ENCODE measurements at places on chromosomes 12 and 14.

- DNase-seq = no peak
These were observed 10.0 kb downstream of the WNT1 start for GRCh38 chr12:48988030-48988649.

DNA sequence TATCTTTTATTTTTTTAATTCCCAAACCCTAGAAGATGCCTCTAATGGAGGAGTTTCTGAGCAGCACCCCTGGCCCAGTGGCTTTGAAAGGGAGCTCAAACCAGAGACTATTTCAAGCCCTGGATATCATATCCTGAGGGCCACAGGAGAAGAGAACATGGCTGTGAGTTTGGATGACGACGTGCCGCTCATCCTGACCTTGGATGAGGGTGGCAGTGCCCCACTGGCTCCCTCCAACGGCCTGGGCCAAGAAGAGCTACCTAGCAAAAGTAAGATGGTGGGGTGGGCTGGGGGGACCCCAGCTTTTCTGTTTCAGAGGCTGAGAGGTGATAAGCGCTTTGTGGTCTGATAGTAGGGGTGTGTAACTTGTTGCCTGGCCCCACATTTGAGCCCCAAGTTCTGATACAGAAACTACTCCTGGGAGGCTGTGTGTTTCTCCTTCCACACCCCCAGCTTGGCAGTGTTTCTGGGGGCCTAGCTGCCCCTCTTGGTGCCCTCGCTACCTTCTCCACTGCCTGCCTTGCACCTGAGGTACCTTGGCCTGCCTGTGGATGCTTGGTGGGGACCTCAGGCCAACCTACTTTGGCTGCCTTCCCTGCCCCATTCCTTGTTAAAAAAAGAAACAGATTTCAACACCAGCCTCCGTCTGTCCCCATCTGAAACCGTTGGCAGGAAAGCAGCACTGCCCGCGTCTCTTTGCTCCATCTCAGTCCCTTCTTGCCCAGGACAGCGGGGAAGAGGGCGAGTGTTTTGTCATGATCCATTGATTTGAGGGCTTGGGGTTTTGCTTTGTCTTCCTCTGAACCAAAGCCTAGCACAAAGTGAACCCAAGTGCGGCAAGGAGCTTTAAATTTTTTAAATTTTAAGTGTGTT is 5.7 kb downstream of the TPCN1 start:
- DNase-seq = no peak

GRCh38 chr14:71907793-71908515 is 24.3 kb upstream of the RGS6 start:
- no peak for DNase-seq

DNA sequence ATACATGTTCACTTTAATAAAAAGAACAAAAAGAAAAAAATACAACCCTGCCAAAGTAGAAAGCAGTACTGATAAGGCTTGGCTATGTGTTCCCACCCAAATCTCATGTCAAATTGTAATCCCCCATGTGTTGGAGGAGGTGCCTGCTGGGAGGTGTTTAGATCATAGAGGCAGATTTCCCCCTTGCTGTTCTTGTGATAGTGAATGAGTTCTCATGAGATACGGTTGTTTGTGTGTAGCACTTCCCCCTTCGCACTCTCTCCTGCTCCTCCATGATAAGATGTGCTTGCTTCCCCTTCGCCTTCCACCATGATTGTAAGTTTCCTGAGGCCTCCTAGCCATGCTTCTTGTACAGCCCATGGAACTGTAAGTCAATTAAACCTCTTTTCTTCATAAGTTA is 59.9 kb downstream of the USP15 start:
- DNase-seq = no peak

DNA sequence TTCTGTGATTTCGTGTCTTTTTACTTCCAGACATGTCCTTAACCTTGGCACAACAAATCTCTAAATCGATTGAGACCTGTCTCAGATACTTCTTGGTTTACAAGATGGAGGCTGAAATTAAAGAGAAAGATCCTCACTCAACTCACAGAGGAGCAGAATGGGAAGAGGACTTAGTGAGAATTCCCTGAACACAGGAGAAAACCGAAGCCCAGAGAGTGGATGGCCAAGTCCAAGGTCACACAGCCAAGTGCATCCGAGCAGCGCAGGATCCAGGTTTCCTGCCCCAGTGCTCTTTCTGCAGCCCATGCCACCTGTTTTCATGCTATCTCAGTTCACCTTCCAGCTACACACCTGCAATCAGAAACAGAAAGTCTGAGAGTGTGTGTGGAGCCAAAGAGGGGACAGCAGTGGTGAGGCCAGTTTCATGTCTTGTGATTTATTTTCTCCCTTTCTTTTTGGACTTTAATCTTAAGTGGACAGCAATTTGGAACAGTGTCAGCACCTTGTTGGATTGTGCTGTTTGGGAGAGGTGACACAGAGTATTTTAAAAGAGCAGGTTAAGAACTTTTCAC is 22.9 kb upstream of the TCL1B start:
- no peak for DNase-seq

DNA sequence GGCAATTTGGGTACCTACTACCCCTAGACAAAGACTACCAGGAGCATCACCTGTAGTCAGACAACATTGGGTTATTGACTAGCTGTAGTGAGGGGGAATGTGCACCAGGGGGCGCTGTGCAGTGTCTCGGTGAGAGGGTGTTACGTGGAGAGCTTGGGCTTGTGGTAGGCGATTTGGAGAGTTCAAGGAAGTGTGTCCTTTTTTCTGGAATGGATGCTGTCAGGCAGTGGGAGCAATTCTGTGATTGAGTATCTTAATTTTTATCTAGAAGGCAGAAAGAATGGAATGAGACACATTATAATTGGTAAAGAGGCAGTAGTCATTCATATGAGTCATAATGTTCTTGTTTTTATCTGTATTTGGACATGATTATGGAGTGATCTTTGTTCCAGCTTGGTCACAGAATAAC is 187.7 kb downstream of the GALC start:
- no peak for DNase-seq

- DNase-seq = peak; percentile 76
These were observed 114.1 kb downstream of the RFLNA start for GRCh38 chr12:124408822-124409517.

GRCh38 chr14:101118233-101118632 is 214.7 kb upstream of the RTL1 start:
- no peak for DNase-seq

- no peak for DNase-seq
These were observed 10.1 kb downstream of the TMEM179 start for GRCh38 chr14:104594310-104595046.

GRCh38 chr14:52325126-52325525 is 11.0 kb downstream of the PTGER2 start:
- no peak for DNase-seq

DNA sequence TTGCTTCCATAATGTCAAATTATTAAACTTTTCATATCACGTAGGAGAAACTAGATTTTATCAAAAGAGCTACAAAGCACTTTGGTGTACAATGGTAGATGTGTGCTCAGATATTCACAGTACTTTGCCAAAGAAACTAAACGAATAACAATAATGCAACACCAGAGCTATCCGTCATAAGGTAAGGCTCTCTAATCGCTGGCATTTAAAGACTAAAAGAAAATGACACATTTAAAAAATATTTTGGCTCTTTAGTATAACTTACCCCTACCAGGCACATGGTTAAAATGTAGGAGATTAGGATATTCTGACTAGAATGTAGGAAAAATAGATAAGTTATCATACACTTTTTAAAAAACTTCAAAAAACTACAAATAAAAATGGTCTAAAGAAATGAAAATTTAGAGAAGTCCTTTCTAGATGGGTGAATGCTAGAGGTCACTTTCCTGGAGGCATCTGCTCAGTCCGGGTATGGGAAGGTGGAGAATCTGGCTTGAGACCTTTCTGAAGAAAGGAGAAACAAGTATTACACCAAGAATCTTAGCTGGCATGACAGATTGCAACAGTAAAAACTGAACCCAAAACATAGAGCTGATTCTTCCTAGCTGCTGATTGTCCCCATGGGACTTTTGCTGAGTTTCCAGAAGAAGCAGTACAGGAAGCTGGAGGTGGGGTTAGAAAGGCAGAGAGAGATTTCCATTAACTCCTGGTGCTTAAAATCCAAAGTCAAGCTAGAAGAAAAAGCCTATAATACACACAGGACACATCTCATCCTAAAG is 67.9 kb downstream of the FAR2 start:
- DNase-seq = no peak

DNA sequence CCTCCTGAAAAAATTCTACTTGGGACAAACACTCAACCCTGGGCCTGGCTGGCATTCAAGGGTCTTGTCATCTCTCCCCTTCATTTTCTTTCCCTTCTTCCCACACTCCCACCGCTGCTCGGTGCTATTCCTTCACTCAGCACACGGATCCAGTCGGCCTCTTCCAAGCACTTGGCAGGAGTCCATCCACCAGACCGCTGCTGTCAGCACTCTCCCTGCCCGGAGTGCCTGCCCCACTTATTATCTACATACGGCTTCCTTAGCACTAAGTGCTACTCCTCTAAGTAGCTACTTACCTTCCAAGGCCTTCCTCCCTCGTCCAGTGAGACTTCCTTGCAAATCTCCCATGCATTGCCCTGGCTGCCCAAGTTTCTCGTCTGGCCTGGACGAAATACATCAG is 29.8 kb downstream of the CALM1 start:
- no peak for DNase-seq

DNA sequence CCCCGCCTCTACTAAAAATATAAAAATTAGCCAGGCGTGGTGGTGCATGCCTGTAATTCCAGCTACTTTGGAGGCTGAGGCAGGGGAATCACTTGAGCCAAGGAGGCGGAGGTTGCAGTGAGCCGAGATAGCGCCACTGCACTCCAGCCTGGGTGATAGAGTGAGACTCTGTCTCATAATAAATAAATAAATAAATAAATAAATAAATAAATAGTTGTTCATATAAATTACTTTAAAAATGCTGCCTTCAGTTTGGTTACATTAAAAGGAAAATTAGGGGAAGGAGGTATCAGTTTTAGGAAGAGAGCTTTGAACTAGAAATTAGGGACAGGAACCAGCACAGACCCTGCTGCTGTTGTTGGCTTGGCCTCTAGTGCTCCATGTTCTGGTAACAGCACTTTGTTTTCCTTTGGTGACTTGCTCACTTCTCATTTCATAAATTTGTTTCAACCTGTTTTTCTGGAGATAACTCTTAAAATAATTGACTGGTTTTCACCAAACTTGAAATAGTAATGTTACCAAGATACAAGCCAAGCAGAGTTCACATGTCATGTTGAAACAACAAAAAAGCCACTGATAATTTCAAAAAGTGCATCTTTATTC is 22.9 kb upstream of the PTPRB start:
- no peak for DNase-seq

DNA sequence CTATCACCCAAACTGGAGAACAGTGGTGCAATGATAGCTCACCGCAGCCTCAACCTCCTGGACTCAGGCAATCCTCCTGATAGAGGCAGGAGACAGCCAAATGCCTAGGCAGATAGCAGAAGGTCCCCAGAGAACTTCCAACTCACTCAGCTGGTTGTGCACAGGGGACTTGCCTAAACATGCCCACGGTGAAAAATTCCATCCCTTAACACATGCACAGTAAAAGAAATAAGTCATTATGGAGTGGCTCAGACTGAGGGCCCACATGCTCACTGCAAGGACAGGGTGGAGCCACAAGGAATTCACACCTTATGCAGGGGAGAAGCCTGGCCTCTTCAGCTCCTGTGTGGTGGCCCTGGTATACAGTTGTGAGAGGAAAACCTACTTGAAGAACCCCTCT is 525.8 kb upstream of the ATP2B1 start:
- no peak for DNase-seq

DNA sequence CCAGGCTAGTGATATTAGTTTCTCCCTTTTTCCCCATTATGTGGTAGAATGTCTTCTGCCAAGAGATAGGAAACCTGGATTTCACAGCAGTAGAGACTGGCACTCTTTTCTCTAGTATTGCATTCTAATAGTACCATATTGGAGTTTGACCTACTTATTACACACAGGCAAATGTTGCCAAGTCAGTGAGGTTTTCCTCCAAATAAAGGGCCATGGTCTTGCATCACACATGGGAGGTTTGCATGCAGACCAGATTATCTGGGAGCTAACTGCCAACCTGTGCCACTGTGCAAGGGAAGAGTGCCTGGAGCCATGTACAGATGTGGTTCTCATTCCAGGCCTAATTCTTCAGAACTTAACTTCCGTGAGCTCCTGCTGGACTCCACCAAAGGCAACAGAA is 113.3 kb downstream of the ANO6 start:
- no peak for DNase-seq

- DNase-seq = no peak
These were observed 142.5 kb downstream of the EFCAB11 start for GRCh38 chr14:89811954-89812575.

DNA sequence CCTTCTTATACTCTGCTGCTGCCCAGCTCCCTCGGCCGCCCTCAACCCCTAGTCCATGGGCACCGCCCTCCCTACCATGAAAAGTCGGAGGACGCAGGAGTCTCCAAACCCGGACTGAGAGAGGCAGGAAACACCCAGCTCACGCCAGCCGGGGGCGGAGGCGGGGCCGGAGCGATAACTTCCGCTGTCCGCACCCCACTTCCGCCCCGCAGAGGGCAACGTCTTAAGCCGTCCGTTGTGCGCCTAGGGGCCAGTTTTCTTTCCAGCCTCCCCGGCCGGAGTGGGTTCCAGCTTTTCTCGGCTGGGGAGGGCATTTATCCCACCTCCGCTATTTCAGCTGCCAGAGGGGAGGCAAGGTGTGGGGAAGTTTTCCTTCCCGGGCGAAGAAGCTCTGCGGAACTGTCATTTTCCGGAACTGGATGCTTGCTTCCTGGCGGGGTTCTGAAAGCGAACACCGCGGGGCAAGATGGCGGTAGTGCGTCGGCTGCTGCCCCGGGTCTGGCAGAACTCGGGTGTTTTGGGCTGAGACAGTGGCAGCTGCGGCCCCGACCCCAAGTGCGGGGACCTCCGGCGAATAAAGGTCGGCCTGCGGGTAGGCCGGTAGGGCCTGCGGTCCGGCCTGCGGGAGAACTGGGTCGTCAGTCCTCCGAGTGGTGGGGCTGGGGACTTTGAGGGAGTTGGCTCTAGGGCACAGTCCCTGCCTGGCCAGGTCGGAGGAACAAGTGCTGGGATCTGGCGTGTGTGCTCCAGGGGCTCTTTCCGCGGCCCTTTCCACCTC is at the start of the genes KCTD10 and UBE3B:
KCTD10 (minus strand) TSS at position 116 of the 778 bp plus-strand sequence; CDS start at position 78, 38 bp downstream.
UBE3B (plus strand) TSS at position 450 of the 778 bp plus-strand sequence. CDS start 5,918 bp downstream, outside the sequence.
- DNase-seq = peak; percentile 90

- DNase-seq = no peak
These were observed 51.0 kb upstream of the SRSF5 start for GRCh38 chr14:69715725-69716477.

DNA sequence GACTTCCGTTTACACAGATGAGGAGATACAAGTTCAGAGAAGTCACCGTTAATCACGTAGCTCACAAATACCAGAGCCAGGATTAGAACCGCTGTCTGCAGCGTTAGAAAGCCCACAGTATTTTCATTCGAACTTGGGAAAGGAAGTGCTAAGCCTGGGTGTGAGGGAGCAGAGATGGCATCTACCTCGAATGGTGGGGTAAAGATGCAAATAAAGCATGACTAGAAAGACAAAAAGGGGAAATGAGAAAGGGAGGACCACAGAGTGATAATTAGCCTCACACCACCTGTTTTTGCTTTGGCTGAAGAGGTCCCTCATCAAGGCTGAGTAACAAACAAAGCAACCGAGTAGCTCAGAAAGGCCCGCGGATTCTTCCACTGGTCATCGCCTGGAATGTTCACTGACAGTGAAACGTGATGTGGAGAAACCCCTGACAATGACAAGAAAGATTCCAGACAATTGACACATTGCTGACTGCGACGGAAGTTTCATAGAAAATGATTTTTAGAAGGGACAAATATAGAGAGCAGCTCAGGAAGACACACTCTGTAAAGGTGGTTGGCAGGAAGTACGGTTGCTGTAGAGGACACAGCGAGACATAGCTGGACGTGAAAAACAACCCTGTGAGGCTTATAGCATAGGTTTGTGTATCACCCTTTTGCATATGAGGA is 31.5 kb upstream of the BHLHE41 start:
- no peak for DNase-seq

- DNase-seq = no peak
These were observed 19.0 kb upstream of the OVCH1 start for GRCh38 chr12:29516431-29516875.

All from renal cortex interstitium (tissue), 15 donors.